ENCODE measurements at places on chromosomes 7 and 10.

- no peak for DNase-seq
Observed at GRCh38 chr10:93215312-93215711, 141.6 kb downstream of the CYP26A1 start.

GRCh38 chr7:143315776-143316175 is at the start of gene CLCN1:
TSS of gene CLCN1 (plus strand) at chr7:143316111. CDS start at chr7:143316213, 102 bp downstream.
- DNase-seq: no peak

DNA sequence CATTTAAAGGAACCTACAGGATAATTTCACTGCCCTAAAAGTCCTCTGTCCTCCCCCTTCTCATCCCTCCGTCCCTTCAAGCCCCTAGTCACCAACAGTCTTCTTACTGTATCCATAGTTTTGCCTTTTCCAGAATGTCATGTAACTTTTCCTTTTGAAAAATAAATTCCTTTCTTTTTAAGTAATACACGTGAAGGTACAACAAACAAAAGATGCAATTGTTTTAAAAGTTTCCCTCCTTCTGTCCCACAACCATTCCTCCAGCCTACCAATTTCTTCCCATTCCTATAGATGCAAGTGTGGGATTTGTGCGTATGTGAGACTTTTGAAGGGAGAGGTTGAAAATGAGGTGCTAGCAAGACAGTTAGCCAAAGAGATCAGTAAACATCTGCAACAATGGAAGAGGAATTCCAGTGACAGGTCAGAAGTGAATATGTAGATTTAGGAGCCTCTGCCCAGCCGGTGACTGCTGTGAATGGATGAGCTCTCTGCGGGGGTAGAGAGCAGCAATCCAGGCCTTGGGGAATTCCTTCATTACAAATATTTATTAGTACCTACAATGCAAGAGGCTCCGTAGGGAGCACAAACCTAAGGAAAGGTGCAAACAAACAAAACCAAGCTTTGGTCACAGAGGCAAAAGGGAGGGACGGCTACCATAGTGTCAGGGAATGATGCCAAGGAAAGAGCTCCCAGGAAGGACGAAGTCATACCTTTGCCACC is 243.6 kb downstream of the SKIDA1 start:
- DNase-seq: no peak

- no peak for DNase-seq
Observed at GRCh38 chr10:70902661-70903261, 14.4 kb upstream of the PCBD1 start.

DNA sequence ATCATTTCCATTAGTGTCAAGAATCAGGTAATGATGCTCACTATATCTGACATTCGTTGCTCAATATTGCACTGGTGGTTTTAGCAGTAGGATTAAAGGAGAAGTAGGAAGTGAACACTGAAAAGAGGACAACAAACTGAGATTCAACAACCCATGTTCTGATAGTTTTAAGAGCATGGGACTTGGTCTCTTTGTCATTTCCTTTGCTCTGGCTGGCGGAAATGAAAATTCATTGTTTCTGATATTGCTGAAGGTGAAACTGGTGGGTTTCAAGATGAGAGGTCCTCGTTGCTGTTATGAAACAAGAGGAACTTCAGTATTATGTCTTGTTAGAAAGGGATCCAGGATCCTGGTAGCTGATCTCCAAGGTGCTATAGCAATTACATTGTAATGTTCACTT is 129.0 kb downstream of the DNAH11 start:
- DNase-seq: no peak

Measured in CD4-positive, alpha-beta T cell treated with Interleukin-4 for 4 hours (primary cell).